ENCODE measurements at places on chromosomes 5 and 9. TPM values are rescaled to one million over a fixed set of nuclear protein-coding genes. Genes with fewer than 3 reads are reported as not detected.

- H3K4me3 ChIP-seq = no peak overlapping the region
- no peak overlapping the region for H3K27ac ChIP-seq
- DNase-seq = no peak
- no peaks in the 10 kb centered on the region for H3K27me3 ChIP-seq
- H3K36me3 ChIP-seq = no peaks in the 10 kb centered on the region
Measured at GRCh38 chr5:52767766-52768480, 19.8 kb upstream of the ITGA1 start.

- H3K4me1 ChIP-seq = no peaks in the 10 kb centered on the region
- DNase-seq = no peak
- H3K27ac ChIP-seq = no peak overlapping the region
- H3K36me3 ChIP-seq = no peaks in the 10 kb centered on the region
Measured at GRCh38 chr5:26553079-26553478, 485.3 kb downstream of the CDH9 start.

GRCh38 chr9:78212868-78213267 is 23.0 kb upstream of the CEP78 start:
- H3K27ac ChIP-seq = no peak overlapping the region
- no peaks in the 10 kb centered on the region for H3K27me3 ChIP-seq
- no peak for DNase-seq
- no peak overlapping the region for H3K4me3 ChIP-seq

DNA sequence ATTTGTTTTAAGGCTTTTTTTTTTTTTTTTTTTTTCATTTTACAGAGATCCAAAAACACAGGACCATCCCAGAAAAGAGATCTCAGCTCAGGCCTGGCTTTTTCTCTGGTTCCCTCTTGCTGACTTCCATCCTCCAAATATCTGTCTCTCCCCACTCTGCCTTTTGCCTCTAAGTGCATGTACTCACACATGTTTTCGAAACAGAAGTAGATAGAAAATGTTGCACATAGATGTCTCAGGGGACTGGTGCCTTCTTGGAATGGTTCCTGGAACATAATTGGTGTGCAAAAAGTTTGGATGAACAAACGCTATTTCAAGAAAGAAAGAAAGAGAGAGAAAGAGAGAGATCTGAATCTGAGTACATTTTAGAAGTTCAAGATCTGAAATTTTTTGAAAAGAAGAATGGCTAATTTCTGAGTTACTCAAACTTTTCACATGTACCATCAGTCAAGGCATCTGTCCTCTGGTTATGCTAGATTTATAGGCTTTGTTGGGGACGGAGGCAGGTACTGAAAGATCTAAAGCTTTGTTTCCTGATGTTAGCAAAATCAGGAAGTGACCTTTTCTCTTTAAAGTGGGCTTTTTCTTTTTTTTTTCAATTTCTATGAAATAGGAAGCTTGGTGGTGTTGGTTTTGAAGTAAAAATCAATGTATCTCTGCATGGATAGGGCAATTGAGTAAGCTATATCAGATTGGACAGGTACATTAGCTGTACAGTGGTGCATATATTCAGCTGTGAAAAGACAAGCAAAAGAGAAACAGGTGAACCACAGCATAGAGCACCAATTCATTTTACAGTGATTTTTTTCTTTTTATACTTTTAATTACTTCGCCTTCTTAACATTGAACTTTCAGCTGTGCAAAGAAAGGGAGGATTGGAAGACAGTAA is 8.5 kb upstream of the TNFSF8 start:
- H3K4me1 ChIP-seq = no peaks in the 10 kb centered on the region
- no peak overlapping the region for H3K4me3 ChIP-seq
- no peaks in the 10 kb centered on the region for H3K36me3 ChIP-seq

DNA sequence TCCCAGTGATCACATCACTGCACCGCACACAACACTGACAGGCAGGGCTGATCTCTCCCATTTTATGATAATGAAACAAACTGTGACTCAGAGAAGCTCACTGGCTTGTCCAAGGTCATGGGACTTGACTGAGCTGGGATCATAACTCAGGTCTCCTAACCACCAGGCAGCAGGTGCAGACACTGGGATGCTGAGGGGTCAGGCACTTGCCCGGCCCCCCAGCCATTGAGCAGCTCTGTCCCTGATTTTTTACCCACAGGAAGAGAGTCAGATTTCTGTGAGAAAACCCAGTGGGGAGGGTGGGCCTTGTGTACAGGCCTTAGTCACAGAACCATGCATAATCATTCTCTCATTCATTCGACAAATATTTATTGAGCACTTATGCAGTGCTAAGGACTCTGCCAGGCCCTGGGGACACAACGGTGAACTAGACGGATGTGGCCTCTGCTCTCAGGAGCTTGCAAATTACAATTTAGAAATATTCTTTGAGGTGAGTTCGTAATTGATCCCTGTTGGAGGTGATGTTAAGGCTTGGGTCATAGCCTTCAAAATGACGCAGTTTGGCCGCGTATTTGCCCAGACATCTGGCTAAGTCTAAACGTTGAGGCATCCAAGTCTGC is 54.5 kb upstream of the TGFBR1 start:
- H3K36me3 ChIP-seq = no peaks in the 10 kb centered on the region
- peaks cover 9% of the 10 kb centered on the region for H3K4me1 ChIP-seq
- DNase-seq = no peak
- H3K27ac ChIP-seq = no peak overlapping the region

DNA sequence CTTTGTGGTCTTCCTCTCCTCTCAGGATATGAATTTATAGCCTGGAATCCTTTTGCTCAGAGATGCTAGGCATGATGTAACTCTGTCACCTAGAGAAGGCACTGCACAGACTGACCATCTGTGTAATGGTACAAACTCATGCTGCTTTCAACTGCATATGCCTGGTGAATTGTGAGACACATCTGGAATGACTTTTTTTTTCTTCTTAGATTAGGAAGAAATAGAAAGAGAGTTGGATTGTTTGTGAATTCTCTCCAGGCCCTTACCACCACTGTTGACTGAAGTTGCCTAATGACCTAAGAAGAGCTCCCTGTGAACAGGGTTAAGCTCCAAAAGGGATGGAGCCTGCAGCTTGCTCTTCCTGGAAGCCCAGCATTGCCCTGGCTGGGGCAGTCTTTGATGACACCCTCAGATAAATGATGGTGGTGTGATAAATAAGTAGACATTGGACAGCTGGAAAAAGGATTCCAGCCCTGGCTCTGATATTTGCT is 47.8 kb upstream of the TRIM32 start:
- H3K27ac ChIP-seq = no peak overlapping the region
- no peak for DNase-seq
- no peaks in the 10 kb centered on the region for H3K36me3 ChIP-seq
- no peaks in the 10 kb centered on the region for H3K4me1 ChIP-seq

CD180 gene
- 1.3 TPM for total RNA-seq

LCN10 gene
- total RNA-seq = 1.6 TPM

BSPRY gene
- total RNA-seq = 15.2 TPM
